Activated CD4-positive, alpha-beta T cell treated with anti-CD3 and anti-CD28 coated beads for 4 hours (primary cell): ENCODE measurements at places on chromosomes 13 and 19.

DNA sequence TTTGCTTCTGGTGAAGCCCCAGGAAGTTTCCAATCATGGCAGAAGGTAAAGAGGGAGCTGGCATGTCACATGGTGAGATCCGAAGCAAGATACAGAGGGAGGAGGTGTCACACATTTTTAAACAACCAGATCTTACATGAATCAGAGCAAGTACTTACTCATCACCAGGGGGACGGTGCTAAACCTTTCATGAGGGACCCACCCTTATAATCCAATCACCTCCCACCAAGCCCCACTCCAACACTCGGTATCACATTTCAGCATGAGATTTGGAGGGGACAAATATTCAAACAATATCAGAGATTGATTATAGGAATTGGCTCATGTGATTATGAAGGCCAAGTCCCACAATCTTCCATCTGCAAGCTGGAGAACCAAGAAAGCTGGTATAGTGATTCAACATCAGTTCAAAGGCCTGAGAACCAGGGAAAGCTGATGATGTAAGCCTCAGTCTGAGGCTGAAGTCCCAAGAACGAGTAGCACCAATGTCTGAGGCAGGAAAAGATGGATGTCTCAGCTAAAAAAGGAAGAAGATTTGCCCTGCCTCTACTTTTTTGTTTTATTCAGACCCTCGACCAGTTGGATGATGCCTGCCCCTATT, 58.6 kb upstream of the WDFY2 start:
- no peak for DNase-seq

GRCh38 chr13:23859904-23860303, 29.3 kb downstream of the MIPEP start:
- no peak for DNase-seq

DNA sequence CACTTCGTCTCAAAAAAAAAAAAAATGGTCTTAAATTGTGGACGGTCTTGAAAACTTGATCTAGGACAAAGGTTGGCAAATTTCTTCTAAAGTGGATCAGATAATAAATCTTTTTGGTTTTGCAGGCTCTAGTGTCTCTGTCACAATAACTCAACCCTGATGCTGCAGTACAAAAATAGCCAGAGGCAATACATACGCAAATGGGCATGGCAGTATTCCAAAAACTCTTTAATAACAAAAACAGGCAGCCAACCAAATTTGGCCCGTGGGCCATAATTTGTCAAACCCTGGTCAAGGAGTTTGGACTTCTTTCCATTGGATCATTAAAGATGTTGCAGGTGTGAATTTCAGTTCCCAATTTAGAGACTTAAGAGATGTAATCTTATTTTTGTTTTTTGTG, 93.5 kb upstream of the MRI1 start:
- no peak for DNase-seq

- no peak for DNase-seq
Measured at GRCh38 chr13:36067746-36068381, 63.3 kb downstream of the DCLK1 start.

DNA sequence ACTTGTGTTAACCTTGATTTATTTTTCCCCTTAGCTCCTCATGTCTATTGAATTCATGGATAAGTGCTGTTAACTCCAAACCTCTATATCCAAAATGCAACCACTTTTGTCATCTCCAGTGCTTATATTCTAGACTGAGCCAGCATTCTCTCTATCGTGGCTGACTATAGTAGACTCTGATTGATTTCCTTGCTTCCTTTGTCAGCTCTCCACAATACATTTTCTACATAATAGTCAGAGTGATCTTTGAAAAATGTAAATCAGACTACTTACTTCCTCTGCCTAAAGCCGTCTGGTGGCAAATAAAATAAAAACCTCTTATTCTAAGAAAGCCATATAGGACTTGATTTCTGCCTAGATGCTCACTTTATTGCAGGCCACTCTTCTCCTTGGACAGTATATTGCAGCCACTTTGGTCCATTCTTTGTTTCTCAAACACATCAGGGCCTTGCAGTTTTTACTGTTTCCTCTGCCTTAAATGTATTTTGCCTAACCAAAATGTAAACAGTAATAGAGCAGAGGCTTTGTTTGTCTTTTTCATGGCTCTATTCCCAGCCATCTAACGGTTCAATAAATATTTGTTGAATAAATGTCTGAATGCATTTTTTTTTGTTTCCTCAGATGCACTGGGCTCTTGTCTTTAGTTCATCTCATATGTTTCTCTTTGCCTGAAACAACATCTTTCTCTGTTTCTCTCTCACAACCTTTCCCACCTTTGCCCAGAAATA, 243.6 kb upstream of the CSNK1A1L start:
- no peak for DNase-seq

GRCh38 chr13:42847891-42848663, 66.7 kb downstream of the FAM216B start:
- DNase-seq: no peak

- DNase-seq: no peak
Measured at GRCh38 chr19:16200038-16201010, 2.6 kb downstream of the AP1M1 start.
